ENCODE measurements at places on chromosomes 7 and 10. TPM values are rescaled to one million over a fixed set of nuclear protein-coding genes. Genes with fewer than 3 reads are reported as not detected.

Gene OR2A42
- not detected for total RNA-seq

Gene SLC13A1
- total RNA-seq: not detected

Gene MKX
- 0.31 TPM for total RNA-seq

Gene TBL2
- total RNA-seq: 24.9 TPM

Gene RASA4
- 10.0 TPM for total RNA-seq

Gene VIPR2
- 1.6 TPM for total RNA-seq

Gene EBF3
- total RNA-seq: 0.04 TPM

Gene TRIM50
- not detected for total RNA-seq

Gene SUN3
- total RNA-seq: not detected

Gene FKBP6
- not detected for total RNA-seq

Gene TDRD1
- not detected for total RNA-seq

Gene C10orf62
- total RNA-seq: 0.31 TPM

Gene SFRP5
- 1.7 TPM for total RNA-seq

Gene BAIAP2L1
- total RNA-seq: 25.9 TPM

Gene SLC16A12
- total RNA-seq: 0.77 TPM

Gene MYOF
- 2.7 TPM for total RNA-seq

Gene RBM20
- 0.17 TPM for total RNA-seq

Gene ACTL6B
- total RNA-seq: 0.33 TPM

Gene PDIA4
- total RNA-seq: 230 TPM

Gene DGKI
- total RNA-seq: 0.77 TPM

Gene EFCAB10
- 1.3 TPM for total RNA-seq

Gene DIP2C
- total RNA-seq: 7.6 TPM

Gene TAF6
- total RNA-seq: 87.1 TPM

Gene IFIT1
- total RNA-seq: 1.2 TPM

Gene GIMAP1
- total RNA-seq: not detected

Gene CYP3A4
- not detected for total RNA-seq

Gene CD36
- total RNA-seq: 0.28 TPM

Gene C7orf33
- total RNA-seq: not detected

Gene EGR2
- total RNA-seq: 3.0 TPM
